ENCODE measurements at places on chromosomes 4 and X.

- DNase-seq, result peak; percentile 38
Measured at GRCh38 chrX:110847334-110847733, 51.7 kb upstream of the CHRDL1 start.

GRCh38 chr4:15239866-15240265 lies 188.0 kb upstream of the C1QTNF7 start:
- DNase-seq, result no peak

DNA sequence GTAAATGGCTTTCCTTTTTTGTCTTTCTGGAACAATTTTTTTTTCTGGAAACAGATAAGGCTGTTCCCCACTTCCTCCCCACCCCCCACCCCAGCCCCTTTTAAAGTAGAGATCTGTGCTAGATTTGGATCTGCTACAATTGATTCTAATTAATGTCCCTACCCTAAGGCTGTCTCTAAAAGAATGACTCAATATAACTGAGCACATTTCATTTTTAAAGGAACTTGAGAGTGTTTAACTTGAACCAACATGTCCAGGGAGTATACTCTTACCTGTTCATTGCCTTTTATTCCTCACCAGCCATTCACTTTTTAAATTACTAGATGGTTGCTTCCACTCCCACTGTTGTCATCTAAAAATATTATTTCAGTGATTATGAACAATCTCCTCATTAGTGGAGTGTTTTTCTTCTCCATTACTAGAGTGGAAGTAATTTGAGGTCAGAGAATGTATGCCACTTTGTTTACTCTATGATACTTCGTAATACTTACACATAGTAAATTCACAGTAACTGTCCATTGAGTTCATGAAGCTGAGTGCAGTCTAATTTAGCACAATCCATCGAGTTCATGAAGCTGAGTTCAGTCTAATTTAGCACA lies 14.1 kb upstream of the CNOT6L start:
- DNase-seq, result no peak

GRCh38 chrX:10833299-10834169 lies 213.1 kb upstream of the MID1 start:
- no peak for DNase-seq

- DNase-seq, result no peak
Measured at GRCh38 chr4:183321516-183321915, 710 bp downstream of the CLDN24 start.

DNA sequence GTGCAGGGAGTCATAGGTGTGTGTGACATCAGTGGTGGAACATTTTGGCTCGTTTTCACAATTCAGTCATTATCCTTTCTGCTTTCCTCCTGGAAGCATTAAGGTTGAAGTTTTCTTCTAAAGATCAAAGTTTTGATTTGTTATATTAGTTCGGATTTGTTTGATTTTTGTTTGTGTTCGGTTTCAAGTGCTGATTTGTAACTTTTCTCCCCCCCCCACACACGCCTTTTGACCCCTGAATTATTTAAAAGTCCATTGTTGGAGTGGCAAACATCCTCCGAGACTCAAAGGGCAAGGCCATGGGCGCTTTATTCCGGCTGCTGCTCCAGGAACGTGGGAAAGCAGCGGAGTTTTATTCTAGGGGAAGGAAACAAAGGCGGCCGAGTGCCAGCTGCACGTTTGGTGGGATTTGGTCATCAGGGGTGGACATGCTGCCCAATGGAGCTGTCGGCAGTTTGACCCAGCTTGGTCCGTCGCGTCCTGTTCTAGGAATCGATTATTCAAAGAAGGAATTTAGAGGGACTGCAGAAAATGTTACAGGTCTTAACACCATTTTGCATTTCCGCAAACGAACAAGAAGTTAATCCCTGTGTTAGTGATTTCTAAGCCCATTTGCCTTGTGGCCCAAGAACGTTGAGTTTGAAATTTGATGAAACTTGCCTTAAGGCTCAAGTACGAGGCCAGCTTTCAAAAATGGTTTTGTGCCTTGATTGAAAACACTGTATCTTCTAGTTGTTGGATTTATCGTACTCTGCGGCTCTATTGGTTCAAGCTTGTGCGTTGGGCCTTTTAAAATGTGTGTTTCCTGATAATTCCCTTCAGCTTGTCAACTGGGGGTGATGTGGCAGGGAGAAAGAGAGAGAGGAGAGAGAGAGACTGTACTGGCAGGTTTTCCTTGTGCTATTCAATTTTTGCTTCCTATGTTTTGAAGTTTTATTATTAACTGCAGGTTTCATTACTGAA lies 565 bp upstream of the ZNF41 start:
- no peak for DNase-seq

DNA sequence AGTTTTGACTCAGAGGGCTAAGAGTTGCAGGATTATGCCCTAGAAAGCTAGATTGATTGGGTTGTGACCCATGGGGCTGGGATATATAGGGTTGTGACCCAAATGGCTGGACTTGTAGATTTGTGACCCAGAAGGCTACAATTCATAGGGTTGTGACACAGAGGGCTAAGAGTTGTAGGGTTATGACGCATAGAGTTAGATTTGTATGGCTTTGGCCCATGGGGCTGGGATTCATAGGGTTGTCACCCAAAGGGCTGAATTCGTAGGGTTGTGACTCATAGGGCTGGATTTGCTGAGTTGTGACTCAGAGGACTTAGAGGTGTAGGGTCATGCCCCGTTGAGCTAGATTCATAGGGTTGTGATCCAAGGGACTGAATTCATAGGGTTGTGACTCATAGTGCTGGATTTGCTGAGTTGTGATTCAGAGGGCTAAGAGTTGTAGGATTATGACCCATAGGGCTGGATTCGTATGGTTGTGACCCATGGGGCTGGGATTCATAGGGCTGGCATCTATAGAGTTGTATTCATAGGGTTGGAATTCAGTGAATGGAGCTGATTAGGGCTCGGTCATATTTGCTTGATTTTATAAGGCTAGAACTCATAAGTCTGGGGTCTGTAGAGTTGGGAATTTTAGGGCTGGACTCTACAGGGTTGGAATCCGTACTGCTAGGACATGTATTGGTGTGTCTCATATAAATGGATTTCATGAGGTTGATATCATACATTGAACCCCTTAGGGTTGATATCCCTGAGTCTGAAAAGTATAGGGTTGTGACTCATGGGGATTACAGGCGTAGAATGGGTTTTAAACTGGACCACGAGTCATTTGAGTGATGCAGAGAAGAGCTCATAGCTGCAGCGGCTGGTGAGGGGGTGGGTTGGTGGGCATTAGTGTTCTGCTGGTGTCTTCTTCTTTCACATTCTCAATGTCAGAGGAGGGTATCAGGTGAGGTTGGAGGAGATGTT lies 125.7 kb downstream of the CRLF2 start:
- no peak for DNase-seq

DNA sequence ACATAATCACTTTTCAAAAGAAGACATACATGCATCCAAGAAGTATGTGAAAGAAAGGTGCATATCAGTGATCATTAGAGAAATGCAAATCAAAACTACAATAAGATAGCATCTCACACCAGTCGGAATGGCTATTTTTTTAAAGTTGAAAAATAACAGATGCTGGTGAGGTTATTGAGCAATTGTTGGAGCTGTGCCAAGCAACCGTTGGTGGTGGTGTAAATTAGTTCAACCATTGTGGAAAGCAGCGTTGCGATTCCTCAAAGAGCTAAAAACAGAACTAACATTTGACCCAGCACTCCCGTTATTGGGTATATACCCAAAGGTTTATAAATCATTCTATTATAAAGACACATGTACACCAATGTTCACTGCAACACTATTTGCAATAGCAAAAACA lies 14.2 kb downstream of the COX7B2 start:
- DNase-seq, result no peak

DNA sequence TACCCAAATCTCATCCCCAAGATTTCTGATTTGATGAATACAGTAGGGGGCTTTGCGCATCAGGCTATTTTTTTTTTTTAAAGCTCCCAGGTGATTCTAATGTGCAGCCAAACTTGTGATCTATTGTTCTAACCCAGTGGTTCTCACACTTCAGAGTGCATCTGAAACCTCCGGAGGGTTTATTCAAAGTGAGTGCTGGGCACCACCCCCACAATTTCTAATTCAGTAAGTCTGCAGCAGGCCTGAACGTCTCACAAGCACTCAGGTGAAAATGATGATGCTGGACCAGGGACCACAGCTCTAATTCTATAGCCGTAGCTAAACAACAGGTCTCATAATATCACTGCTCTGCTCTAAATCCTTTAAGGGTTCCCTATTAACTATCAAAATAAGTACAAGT lies 211.4 kb downstream of the FMR1NB start:
- DNase-seq, result no peak

DNA sequence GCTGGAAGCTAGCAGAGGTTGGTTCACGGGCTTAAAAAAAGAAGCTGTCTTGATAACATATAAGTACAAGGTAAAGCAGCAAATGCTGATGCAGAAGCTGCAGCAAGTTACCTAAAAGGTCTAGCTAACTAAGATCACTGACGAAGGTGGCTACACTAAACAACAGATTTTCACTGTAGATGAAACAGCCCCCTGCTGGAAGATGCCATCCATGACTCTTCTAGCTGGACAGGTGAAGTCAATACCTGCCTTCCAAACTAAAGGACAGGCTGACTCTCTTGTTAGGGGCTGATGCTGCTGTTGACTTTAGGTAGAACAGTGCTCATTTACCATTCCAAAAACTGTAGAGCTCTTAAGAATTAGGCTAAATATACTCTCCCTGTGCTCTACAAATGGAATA lies 99.5 kb downstream of the FBXW7 start:
- DNase-seq, result no peak

DNA sequence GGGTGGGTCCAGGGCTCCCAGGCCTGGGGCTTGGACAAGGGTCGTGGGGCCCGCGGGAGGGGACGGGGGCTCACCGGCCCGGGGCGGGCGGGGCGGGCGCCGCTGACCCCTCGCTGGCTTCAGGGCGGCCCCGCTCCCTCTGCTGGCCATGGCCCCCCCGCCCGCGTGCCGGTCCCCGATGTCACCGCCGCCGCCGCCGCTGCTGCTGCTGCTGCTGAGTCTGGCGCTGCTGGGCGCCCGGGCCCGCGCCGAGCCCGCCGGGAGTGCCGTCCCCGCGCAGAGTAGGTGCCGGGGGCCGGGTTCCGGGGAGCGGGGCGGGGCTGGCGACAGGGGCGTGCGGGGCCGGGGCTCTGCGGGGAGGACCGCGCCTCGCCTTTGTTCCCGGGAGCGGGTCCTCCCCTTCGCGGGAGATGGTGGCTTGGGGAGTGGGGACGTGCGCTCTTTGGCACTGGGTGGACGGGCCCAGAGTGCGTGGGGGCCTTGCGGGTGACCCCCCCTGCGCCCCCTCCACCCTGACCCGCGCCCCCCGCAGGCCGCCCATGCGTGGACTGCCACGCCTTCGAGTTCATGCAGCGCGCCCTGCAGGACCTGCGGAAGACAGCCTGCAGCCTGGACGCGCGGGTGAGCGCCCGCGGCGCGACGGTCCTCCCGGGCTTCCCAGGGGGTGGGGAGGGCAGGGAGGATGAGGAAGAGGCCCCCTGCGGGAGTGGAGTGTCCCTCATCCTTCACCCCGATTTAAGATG lies 16.8 kb upstream of the NAT8L start:
- DNase-seq, result no peak

GRCh38 chr4:55955710-55956109 lies 7.0 kb downstream of the CEP135 start:
- DNase-seq, result no peak

DNA sequence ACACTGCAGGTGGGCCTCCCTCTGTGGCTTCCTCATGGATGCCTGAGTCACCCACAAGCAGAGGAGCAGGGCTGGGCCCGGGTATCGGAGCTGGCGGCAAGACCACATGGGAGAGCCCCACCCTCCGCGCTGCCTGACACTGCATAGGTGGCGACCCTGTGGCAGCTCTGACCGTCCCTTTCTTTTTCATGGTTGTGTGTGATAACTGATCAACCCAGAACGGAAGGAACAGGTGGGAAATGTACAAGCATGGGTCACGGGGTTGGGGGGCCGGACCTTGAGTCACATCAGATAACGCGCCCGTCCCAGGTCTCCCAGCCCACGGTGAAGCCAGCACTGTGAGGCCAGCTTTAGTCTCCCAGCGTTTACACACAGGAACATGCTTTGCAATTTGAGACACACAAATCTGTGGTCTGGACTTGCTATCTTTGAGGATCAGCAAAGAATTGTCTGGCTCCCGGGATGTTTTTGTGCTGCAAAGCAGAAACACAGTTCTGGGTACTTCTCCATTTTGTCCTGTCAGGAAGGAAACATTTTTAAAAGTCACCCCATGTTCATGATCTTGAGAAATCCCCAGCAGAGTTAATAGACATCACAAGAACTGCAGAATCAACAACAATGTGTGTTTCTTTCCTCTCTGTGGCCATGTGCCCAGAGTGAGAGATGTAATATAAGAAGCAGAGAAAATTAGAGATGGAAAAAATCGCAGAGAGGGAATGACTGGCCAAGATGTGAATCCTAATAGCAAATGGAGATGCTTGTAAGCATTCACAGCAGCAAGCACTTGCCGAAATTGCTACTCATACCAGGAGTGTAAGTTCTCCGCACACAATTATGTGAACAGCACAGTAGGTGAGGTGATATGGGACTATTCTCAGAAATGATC lies 70.1 kb upstream of the CBR4 start:
- no peak for DNase-seq

GRCh38 chrX:1507511-1508463 lies 29.2 kb downstream of the P2RY8 start:
- no peak for DNase-seq

GRCh38 chrX:9464435-9465371 lies at the start of gene TBL1X:
TBL1X (plus strand) TSS chrX:9465058; CDS start chrX:9653587, 188,529 bp downstream.
- no peak for DNase-seq

DNA sequence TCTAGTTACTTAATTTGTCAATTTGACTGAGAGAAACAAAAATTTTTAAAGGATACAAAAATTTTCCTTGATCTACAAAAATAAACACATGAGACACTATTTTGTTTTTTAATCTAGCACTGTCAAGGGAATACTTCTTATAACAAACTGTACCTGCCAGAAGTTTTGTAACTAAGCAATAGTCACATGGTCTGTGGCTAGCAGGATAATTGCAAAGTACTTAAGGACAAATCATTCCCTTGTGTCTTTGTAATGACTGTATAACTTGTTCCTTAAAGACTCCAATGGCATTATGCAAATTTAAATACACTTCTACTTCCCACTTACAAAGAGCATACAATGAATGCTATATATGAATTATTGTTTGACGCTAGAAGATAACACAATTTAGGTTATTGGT lies 25.1 kb upstream of the ANK2 start:
- no peak for DNase-seq

All from NCI-H187 treated with DMSO at 0.1 percent for 48 hours (cell line).